GDM1 (cell line): ENCODE measurements at places on chromosomes 7 and 10.

- no peak for DNase-seq
Measured at GRCh38 chr7:22464299-22464698, 35.7 kb downstream of the STEAP1B start.

GRCh38 chr10:97463363-97464132 is 17.6 kb downstream of the ZDHHC16 start:
- DNase-seq = no peak

- no peak for DNase-seq
Measured at GRCh38 chr7:44439926-44440325, 50.5 kb downstream of the NUDCD3 start.

GRCh38 chr7:131623154-131623553 is 66.7 kb upstream of the PODXL start:
- no peak for DNase-seq

- no peak for DNase-seq
Measured at GRCh38 chr7:98826811-98827231, 43.0 kb downstream of the TMEM130 start.

GRCh38 chr7:154903083-154903731 is 99.7 kb downstream of the PAXIP1 start:
- no peak for DNase-seq

GRCh38 chr7:56291-56913 is 136.0 kb upstream of the FAM20C start:
- no peak for DNase-seq

GRCh38 chr10:44343843-44344242 is 41.1 kb downstream of the CXCL12 start:
- no peak for DNase-seq

DNA sequence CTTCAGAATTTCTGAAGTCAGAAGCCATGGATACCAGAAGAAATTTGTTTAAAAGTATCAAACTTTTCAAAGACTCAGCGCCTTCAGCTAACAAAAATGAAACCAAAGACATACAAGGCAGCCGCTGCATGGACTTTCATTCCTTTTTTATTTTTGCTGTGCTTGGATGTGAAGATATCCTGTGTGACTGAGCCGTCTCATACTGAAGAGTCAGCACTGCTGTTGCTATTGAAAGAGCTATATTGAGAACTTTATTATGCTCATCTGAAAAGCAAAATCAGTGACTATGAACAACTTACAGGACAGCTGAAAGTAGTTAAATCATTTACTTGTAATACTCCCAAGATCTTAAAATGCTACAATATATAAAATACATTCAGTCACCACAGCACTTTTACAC is 809.2 kb downstream of the NXPH1 start:
- no peak for DNase-seq

DNA sequence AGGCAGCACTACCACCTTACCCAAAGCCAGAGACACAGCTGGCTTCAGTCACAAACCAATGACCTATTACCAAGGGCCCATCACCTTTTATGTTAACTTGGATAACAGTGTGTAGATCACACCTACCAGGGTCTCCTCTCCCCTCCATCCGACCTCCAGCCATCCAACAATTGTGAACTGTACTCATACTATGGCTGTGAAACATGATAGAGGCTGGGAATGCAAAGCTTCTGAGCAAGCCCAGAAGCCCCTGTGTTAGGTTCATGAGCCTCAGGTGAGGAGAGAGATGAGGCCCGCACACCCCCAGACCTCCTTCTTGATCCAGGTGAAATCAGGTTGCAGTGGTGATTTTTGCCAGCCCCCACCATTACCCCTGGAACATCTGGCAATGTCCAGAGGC is 47.7 kb downstream of the PNLIPRP2 start:
- no peak for DNase-seq

DNA sequence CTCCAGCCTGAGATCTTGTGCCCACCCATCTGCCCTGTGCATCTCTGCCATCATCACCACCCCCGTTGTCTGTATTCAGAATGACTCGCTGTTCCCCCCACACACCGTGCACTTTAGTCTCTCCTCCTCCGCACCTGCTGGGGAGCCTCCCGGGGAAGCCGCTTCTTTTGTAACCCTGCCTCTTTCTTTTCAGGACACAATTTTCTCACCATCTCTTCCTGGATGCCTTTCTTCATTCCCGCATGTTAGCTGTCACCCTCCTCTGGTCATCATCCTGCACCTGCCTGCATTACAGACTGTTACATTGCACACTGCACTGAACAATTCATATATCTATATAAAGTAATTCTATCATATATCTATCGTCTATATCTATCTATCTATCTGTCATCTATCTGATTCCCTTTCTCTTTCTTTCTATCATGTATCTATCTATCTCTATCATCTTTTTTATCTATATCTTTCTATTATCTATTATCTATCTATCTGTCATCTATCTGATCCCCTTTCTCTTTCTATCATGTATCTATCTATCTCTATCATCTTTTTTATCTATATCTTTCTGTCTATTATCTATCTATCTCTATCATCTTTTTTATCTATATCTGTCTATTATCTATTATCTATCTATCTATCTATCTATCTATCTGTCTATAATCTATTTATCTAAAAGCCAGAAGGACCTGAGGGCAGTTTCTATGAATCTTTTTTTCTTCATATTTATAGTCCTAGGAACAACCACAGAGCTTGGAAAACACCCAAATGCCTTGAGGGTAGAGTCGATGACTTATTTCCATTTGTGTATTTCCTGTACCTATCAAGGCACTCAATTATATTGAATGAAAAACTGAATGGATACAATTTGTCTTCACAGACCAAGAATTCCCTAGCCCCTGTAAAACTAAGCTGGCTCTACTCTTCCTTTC is 642.5 kb downstream of the ACTR3B start:
- no peak for DNase-seq

- no peak for DNase-seq
Measured at GRCh38 chr7:117916309-117916708, 43.1 kb upstream of the CTTNBP2 start.

DNA sequence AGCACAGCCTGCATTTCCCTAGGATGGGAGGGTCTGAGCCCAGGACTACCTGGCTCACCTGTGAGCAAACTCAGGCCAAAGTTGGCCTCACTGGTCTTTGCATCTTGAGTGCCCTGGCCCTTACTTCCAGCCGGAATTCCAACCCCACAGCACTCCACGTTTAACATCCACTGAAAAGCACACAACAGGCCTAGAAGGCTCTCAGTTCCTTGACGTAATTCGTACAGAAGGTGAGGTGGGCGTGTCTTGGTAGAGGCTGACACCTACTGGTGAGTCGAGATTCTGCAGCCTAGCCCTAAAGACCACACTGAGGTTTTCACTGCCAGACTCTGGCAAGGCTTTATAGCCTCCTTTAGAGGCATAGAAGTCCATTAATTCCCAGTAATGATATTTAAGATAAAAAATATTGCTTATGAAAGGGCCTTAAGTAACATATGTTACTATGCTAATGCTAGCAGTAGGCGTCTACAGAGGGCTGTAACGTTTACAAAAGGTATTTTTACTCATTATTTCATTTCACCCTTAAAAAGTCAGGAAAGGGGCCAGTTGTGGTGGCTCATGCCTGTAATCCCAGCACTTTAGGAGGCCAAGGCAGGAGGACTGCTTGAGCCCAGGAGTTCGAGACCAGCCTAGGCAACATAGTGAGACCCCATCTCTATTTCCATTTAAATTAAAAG is 95.8 kb downstream of the HIP1 start:
- peak; percentile 68 for DNase-seq

DNA sequence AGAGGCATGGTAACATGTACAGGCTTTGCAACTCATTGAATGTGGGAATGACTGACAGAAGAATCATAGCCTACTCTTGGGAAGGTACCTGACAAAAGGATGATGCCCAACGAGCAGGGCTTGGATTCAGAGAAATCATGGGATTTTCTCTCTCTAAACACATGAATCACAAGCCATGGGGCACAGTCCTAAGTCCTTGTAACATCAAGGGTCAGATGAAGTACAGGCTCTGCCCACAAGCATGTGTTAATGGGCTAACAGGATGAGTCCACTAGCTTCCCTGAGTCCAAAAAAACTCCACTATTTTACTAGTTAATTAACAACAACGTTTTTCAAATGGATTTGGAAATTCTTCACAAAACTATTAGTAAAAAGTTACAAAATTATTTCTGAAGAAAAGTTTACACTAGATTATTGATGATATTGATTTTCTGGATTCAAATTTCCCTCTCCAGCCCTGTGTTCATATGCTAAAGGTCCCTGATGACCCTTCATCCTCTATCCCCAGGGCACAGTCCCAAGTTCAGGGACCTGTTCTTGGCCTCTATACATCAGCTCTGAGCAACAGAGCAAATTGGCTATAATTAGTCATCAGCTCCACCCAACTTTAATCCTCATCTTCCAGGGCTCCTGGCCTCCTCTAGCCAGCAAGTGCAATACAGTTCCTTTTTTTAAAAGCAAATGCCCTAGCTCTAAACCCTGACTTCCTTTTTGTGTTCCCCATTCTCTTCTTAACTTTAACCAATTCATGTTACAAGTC is 99.8 kb downstream of the GSAP start:
- peak; percentile 37 for DNase-seq

DNA sequence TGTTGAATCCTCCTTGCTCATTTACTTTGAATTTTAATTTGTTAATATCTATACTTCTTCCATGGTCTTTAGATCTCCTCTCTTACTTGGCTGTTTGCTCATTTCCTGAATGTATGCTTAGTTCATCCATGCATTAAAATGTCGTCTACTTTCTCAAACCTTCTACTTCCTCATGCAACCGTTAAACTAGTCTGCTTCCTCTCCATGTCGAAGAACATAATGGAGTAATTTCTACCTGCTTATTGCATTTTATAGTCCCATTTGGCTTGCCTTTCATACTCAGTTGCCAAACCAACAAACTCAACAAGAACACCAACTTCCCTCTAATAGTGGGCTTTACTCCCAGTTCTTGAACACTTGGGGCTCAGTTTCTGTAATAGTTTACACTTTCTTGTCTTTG is 43.8 kb upstream of the SEMA3D start:
- DNase-seq = no peak

DNA sequence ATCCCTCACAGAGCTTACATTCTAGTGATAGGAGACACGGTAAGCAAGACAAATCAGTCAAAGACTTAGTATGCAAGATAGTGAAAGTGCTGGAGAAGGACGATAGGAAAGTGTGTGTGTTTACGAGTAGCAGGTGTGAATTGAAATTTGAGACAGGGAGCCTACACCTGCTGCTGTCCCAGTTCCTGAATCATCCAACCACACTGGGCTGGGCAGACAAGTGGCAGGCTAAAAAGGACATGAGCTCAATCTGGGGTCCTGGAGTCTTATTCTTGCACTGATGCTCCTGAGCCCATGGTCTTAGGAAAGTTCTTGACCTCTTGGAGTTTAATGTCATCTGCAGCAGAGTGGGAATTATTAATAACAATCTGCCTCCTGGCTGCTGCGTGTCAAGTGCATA is 16.2 kb downstream of the RBP3 start:
- DNase-seq = no peak

DNA sequence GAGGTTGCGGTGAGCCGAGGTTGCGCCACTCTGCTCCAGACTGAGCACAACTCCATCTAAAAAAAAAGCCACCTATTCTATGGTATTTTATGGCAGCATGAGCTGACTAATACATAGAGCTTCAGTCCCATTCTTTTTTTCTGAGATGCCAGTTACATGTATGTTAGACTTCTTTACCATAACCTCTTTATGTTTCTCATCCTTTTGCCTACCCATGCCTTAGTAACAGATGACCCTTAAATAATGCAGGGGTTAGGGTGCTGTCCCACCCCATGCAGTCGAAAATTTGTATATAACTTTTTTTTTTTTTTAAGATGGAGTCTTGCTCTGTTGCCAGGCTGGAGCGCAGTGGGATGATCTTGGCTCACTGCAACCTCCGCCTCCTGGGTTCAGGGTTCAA is 22.7 kb upstream of the HHEX start:
- no peak for DNase-seq

- DNase-seq = no peak
Measured at GRCh38 chr7:14739841-14740185, 162.7 kb downstream of the DGKB start.

DNA sequence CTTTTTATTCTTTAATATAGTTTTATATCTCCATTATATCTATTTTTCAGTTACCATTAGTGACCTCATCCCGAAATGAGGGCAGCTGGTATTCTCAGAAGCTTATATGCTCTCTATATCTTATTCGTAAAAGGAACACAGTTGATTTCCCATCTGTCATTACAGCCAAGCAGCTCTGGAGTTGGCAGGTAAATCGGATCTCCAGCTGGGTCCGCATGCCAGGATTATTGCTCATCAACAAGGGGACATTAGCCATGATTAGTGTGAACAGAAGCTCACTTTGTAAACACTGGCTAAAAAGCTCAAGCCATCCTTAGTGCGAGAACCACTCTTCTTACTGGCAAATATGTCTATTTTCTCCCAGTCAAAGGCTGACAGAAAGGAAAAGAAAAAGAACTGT is 180.3 kb downstream of the NPSR1 start:
- no peak for DNase-seq

GRCh38 chr10:100330079-100330478 is at the start of gene PKD2L1:
PKD2L1 (minus strand) TSS chr10:100330228; CDS start chr10:100330103, 125 bp downstream.
- no peak for DNase-seq

GRCh38 chr10:101693651-101693977 is 1.4 kb downstream of the FBXW4 start:
- no peak for DNase-seq

- DNase-seq = no peak
Measured at GRCh38 chr10:43845121-43845520, 196.4 kb upstream of the ZNF32 start.

DNA sequence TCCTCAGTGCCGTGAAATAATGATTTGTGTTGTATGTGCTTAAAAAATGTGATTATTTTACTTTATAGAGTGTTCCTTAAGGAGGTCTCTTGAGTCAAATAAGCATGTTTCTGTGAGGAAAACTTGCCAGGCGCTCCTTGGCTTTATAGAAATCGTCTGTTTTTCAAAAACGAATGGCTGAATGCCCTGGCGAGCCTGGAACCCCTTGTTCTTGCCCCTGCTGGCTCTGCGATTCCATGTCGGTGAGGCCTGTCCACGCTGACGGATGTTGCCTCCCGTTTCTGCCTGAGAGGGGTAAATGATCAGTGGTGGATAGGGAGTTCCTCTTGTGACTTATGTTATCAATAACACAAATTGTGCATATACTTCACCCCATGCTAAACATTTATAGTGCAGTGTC is 75.5 kb downstream of the MGMT start:
- no peak for DNase-seq

DNA sequence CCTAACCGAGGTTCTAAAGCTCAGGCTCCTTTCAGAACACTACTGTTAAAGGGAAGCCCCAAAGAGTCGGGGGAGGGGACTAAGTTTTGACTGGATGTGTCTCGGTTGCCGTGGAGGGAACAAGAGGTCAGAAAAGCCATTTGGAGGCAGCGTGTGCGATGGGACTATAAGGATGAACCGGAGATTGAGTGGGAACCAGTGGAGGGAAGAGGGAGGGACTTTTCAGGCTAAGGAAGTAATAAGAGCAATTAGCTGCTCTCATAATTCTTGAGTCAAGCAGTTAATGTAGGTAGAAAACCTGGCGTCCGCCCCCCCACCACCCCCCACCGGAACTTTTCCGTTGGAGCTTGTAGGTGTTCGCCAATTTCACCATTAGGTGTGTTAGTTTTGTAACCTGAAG is 491 bp upstream of the AKAP9 start:
- DNase-seq = peak; percentile 28
